ENCODE measurements at places on chromosomes 4 and X.

DNA sequence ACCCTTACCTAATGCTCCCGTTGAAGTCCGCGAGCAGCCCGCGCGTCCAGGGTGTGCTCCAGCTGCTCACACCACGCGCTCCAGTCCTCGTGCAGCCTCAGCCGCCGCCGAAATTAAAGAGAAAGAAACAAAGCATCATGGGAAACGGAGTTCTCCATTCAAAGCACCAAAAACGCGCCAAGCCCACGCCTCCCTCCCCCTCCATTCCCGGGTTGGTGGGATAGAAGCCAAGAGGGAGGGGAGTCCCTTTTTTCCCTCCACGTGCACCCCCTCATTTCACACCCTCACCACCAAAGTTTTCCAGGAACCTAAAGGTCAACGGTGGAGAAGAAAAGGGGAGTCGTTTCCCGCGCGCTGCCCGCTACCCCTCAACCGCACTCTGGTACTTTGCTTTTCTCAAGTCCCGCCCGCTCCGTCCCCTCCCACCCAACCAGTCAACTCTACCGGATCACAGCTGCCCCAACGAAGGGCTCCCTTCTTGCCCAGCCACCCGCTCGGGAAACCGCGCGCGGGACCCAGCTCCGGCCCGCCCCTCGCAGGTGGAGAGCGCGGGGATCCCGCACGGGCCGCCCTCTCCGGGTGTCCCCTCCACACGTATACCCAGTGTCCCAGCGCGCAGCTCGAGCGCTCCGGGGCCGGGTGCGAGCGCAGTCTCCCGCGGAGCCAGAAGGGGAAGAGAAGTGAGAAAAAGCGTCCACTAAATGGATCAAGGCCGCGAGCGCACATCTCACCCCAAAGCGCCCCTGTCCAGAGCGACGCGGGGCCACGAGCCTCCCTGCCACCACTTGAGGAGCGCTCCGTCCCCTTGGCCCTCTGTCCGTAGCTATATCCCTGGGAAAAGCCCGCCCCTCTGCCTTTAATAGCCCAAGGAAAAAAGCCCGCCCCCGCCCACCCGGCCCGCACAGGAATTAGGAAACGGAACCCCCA, 65.1 kb upstream of the CCDC160 start:
- DNase-seq, result no peak

- DNase-seq, result no peak
These were observed 244.3 kb downstream of the ARHGAP10 start for GRCh38 chr4:147975933-147976928.

DNA sequence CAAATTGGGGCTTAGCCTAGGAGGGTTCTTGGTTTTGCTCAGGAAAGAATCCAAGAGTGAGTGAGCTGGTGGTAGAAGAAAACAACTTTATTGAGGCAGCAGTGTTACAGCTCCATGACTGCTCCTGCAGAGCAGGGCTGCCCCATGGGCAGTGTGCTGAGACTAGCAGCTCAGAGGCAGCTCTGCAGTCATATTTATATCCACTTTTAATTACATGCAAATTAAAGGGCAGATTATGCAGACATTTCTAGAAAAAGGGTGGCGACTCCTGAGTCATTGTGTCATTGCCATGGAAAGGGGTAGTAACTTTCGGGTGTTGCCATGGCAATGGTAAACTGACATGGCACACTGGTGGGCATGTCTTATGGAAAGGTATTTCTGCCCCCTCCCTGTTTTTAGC, 202.2 kb downstream of the CLCN4 start:
- DNase-seq, result no peak

- DNase-seq, result no peak
These were observed 35.7 kb downstream of the ADH5 start for GRCh38 chr4:99052902-99053301.

- DNase-seq, result no peak
These were observed 326.3 kb upstream of the ZCCHC13 start for GRCh38 chrX:73977542-73978169.

DNA sequence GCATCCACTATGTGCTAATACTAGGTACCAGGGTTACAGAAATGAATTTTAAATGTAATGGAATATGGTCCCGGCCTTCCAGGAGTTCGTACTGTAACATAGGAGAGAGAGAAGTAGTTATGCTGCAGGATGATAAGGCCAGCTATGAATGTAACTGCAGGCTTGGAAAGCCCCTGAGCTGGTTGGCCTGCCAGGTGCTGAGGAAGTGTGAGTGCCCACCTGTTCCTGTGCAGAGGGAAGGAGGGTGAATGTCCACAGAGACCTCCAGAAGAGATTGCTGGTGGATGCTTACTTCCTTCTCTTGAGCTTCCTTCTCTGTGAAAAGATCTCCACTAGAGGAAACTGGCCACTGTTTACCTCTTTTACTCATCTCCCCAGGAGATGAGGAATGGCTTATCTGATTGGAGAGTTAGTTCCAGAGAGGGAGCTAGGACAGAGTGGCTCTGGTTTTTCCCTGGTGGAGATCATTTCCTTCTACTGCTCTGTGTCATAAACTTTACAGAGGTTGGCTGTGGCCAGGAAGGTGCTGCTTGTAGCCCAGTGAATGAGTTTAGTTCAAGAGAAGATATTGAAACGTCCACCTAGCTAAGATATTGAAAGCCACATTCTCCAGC, 114.0 kb upstream of the LNX1 start:
- DNase-seq, result no peak

GRCh38 chrX:18272222-18272621, 51.5 kb upstream of the BEND2 start:
- DNase-seq, result no peak

GRCh38 chr4:27011401-27011800, 150.8 kb downstream of the STIM2 start:
- no peak for DNase-seq

DNA sequence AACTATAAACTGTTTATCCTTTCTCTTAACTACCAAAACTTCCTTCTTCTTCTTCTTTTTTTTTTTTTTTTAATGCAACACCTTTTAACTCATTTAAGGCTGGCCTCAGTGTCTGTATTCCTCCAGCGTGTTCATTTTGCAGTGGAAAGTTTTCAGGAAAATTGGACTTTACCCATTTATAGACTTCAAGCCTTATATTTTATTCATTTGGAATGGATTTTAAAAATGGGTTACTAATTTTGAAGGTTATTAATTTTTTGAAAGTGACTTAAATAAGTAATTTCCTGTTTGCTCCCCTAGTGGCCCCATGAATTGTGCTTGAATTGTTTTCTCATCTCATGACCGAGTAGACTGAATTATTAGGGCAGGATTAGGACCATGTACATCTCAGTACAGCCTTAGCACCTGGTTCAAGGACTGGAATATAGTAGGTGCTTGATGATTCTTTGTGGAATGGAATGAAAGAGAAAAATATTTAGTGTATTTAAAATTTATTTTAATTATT, 282.7 kb downstream of the ANKRD50 start:
- no peak for DNase-seq

- DNase-seq, result no peak
These were observed 14.8 kb upstream of the BOD1L1 start for GRCh38 chr4:13642170-13642950.

DNA sequence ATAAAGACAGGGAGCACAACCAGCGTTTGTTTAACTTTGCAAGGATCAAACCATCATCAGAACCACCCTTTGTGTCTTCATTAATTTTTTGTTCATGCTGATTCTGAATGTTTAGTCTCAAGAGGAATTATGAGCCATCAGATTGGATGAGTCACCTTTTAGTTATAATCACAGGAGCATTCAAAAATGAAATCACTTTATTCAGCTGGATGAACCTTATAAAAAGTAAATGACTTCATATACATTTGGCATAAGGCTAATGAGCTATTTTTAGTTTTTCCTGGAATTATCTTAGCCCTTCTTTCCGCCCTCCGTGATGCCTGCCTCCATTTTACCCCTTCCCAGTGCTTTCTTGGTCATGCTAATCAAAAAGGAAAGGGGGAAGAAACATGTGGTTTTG, 103.6 kb downstream of the SORBS2 start:
- no peak for DNase-seq

DNA sequence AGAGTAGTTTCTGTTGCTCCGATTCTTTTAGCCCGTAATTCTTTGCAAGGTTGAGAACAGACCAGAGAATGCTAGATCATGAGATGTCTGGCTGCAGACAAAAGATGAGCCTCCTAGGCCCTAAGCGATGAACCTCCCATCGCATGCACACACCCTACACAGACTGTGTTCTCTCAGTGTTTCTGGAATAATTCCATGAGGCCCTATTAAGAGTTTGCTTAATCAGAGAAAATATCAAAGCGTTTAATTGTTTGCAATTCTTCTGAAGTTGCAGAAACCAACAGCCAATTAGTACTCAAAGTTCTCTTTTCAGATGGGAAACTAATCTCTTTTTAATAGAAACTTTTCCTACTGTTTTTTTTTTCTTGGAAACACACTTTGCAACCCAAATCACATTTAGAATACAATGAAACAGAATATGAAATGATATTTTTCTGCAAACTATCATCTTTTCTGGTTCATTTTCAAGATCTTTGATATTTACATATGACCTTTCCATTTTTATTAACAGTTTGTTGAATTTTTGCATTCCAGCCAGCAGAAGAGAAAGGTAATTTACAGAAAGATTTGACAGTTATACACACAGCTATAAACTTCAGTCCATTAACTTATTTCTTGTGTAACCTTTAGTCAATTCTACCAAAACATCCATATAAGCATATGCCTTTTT, 1525.6 kb downstream of the ARAP2 start:
- DNase-seq, result no peak

DNA sequence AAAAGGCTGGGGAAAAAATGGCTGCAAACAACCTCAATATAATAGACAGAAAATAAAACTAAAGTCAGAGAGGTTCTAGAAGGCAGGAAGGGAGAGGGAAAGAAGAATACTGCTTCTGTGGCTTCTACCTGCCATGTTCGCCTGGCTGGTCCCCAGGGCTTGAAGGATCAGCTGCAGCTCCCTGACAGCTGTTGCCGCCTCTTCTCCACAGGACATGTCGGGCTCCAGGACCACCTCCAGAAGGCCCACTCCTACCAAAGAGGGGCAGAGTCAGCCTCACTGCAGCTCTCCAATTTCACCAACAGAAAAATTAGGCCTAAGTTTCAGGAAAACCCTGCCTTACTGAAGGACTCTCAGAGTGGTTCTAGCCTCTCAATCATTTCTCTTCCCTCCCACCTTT, 44.9 kb downstream of the GATB start:
- DNase-seq, result no peak

GRCh38 chr4:11685481-11685880, 256.8 kb upstream of the HS3ST1 start:
- DNase-seq, result no peak

- no peak for DNase-seq
These were observed 5.0 kb upstream of the TMEM164 start for GRCh38 chrX:109997786-109998452.

GRCh38 chrX:56795309-56795868, 66.3 kb downstream of the NBDY start:
- DNase-seq, result peak; percentile 45

DNA sequence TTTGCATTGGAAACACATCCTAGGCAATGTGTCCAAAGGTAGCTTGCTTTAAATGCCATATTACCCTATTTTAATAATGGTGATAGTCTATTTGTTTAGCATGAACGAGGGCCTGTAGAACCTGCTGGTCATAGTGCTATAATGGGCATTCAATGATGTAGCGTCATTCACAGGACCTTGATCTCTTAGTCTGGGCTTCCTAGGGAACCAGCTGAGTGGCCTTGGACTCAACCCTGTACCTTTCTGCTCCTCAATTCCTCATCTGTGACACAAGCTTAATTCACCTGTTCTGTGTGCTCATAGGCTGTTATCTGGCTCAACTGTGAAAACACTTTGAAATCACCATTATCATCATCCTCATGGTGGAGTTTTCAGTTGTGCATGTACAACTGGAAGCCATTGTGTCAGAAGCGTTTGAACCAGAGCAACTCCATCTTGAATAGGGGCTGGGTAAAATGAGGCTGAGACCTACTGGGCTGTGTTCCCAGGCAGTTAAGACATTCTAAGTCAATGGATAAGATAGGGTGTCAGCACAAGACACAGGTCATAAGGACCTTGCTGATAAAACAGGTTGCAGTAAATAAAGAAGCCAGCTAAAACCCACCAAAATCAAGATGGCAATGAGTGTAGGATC, 346.8 kb upstream of the KLF3 start:
- DNase-seq, result no peak

DNA sequence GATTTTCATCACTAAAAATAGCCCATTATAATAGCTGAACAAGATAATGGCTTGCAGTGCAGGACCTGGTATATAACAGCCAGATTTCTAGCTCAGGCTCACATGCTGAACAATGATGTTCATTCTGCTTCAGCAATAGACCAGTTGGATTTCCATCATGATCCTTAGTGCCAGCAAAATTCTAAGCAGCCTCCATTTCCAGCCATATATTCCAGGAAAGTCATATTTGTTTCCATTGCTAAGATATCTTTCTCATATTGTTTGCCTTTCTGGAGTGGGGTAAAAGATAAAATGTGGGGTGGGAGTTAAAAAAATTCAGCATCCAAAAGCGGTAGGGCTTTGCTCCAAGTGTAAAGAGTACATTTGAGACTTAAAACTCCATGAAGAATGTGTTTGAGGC, 2344.1 kb downstream of the PCDH7 start:
- no peak for DNase-seq

DNA sequence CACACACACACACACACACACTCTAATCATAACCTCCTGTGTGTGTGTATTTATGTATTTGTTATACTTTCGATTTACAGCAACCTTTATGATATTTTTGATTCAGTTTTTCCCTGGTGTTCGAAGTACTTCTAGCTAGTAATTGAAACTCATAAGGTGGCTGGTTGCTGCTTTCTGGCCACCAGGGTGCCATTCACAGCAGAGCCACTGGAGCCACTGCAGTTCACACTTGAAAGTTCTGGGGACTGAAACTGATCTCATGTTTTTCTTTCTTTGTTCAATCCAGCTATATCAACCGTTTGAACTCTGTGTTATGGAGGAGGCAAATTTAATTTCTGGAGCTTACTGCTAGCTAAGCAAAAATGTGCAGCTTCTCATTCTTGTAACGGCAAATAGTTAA, 419.4 kb downstream of the ADGRL3 start:
- DNase-seq, result no peak

- no peak for DNase-seq
These were observed 673.7 kb upstream of the GRID2 start for GRCh38 chr4:91630054-91630453.

- no peak for DNase-seq
These were observed 80.5 kb upstream of the TMEM150C start for GRCh38 chr4:82642331-82642730.

- no peak for DNase-seq
These were observed 45.7 kb downstream of the TRIM61 start for GRCh38 chr4:164931551-164932324.

GRCh38 chr4:37132351-37132974, 112.1 kb upstream of the NWD2 start:
- DNase-seq, result no peak

GRCh38 chr4:170589597-170590191, 499.9 kb upstream of the AADAT start:
- DNase-seq, result no peak

DNA sequence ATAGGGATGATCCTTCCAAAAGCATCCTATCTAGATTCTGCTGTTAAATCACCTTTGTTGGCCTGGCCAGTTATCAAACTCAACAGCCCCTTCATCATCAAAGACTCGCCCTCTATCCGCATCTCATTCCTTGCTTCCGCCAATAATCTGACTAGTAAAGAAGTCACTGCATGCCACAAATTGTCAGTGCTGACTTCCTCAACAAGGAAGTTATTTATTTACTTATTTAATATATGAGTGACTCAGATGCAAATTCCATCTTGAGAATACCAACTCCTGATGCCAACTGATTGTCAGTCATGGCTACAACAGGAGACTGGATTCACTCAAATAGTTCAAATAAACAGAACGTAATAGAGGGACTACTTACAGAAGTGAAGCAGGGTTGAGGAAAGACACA, 283.8 kb downstream of the TRIML1 start:
- no peak for DNase-seq
